ENCODE measurements at places on chromosomes 12 and 14. TPM values are rescaled to one million over a fixed set of nuclear protein-coding genes. Genes with fewer than 3 reads are reported as not detected.

The RGS6 gene
- total RNA-seq, result not detected

The VASH1 gene
- 1.8 TPM for total RNA-seq

The NACA gene
- 839 TPM for total RNA-seq

The MYO1H gene
- total RNA-seq, result not detected

The PPP2R5E gene
- total RNA-seq, result 17.2 TPM

All from PC-3 (cell line).